Stimulated activated CD4-positive, alpha-beta T cell treated with anti-CD3 and anti-CD28 coated beads, Interleukin-15, amount 100 ng/mL, for 1 hour (primary cell): ENCODE measurements at places on chromosomes 2 and 18.

DNA sequence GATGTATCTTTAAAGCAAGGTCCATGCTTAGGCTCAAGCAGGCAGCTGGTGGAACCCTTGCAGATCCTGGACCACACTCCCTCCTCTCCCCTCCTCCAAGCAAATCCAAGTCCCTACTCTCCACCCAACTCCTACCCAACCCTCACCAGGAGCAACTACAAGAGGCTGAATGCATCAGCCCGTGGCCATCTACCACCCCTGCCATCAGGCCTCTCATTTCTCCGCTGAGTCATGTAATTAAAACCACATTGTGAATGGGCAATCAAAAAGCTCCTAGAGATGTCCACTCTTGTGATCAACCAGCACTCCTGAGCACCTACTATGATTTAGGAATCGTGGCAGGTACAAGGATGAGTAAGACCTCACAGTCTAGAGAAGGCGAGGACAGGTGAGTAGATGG, 142.2 kb upstream of the CAPN13 start:
- no peak for DNase-seq

DNA sequence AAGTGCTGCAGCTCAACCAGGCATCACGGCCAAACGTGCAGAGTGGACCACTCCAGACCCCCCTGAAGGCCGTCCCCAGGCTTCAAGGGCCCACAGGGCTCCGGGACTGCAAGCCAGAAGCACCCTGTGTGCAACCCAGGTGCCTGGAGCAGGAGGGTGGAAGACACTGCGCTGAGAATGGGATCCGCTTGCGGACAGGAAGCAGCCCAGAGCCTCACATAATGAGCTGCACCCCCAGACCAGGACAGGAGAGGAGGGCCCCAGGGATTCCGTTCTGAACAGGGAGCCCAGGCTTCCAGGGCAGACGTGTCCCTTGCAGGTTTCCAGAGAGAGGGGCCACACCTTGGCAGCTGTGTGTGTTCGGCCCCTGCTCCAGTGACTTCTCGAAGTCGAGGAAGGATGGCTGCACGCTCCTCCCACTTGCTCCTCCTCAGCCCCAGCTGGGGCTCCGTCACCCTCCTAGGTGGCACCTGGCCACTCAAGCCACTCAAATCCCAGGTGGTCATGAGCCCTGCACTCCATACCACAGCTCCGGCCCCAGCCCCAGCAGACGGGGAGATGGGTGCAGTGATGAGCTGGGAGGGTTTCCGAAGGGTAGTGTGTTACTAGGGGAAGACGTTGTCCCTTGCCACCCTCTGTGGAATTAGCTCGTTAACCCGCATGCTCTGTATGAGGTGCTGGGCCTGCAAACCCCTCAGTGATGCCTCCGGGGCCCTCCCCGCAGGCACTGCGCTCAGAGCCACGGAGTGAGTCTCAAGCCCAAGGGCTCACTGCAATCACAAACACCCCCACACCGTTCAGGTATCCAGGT, 79.2 kb downstream of the NDUFA10 start:
- DNase-seq, result no peak

- no peak for DNase-seq
Observed at GRCh38 chr2:26579025-26579722, 62.0 kb downstream of the CIB4 start.

- no peak for DNase-seq
Observed at GRCh38 chr2:198316852-198317396, 512.5 kb downstream of the PLCL1 start.

DNA sequence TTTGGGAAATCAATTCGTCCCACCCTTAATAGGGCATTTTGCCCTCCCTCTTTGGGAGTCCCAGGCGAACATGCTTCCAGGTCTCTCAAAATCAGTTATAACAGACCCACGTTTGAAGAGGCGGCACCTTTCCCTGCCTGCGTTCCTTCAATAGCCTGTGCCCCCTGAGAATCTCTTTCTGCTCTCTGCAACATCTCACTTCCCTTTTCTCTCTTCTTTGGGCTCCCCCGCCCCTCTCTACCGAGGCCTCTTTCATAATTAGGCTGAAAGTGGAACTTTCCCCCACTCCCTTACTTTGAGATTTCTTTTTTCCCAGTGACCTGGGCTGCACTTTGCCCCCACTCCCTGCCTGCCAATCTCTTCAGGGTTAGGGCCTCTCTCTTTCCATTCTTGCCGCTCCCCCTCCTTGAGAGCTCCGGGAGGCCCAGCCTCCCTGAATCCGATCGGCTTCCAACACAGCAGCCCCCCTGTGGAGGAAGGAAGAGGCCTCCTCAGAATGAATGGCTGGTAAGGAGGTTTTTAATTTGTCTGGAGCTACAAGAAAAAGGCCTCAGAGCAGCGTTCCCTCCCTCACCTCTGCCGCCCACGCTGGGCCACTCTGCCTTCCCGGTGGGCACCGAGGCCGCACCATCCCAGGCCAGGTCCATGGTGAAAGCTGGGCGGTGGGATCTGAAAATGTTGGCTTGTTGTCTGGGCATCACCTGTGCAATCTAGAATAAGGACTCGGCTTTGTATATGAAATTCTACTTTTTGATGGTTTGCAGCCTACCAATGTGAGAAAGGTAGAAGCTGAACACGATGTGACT, 162.6 kb upstream of the SIX3 start:
- DNase-seq, result no peak

DNA sequence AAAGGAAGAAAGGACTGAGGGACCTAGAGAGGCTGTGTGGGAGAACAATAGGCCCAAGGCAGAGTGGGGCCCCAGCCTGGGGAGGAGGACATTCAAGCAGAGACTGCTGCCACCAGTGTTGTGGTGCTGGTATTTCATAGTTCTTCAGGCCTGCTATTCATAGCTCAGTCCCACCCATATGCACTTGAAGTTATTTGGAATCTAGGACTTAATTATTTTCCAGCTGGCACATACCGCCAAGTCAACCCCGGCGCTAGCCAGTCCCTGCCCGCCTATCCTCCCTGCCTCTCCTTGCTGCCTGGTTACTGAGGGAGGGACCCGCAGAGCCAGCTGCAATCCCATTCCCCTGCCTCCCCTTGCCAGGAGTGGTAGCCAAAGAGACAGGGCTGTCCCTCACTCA, 141.2 kb downstream of the CABLES1 start:
- no peak for DNase-seq

- no peak for DNase-seq
Observed at GRCh38 chr2:24164416-24164973, 10.4 kb upstream of the FAM228A start.

DNA sequence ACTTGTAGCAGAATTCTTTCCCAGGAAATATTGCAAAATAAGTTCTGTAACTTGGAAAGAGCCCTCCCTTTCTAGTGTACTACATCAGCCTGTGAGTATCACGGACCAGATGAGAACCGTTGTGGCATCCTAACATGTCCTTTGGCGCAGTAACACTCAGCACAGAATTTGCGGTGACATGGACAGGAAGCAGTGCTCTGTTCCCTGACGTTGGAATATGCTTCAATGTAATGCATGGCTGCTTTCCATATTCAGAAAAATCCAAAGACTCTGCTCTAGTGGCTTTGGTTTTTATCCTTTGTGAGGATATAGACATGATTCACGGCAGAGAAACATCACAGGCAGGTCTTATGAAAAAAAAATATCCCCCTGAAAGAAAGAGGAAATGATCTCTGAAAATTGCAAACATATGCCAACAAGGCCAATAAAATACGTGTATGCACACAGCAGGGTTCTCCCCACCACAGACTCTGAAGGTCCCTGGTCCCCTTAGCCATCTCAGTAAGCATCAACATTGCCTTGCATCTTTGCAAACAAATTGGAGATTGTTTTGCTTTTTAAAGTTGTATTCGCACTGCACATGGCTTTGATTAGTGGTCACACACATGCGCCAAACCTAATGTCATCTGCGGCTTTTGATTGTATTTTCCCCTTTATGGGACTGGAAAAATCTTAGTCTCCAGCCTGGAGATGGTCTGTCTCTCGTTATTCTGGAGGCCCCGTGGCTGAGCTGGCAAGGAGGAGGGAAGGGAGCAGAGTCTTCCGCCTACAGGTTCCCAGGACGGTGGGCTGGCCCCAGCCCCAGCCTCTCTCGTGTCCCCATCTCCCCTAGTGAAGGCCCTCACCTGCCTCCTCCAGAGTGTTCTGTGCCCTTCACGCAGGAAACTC, 122.9 kb downstream of the COPS8 start:
- DNase-seq, result no peak

DNA sequence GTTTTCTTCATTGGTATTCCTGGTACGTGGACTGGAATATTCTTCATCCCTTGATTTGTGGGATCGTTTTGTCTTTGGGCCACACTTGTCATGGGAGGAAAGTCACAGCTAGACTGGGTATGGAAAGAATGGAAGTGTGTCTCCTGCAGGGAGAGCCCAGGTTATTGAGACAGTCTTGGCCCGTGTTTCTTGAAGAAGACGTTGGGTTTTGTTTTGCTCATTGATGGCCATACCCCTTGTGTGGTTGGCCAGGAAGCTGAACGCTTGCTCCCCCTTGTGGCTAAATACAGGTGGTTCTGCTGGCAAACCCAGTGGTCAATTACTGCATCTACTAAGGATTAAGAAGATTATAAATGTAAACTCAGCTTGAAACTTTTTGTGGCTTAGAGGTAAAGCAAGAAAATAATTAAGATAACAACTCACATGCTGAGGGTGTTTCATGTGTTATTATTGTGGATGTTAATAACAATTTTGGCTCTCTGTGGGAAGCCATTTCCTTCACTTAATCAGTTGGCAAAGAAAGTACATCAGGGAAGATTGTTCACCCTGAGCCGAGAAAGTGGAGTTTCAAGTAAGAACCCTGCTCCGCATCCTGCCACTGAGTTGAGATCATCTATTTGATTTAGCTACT, 91.8 kb downstream of the NEDD4L start:
- DNase-seq, result no peak

DNA sequence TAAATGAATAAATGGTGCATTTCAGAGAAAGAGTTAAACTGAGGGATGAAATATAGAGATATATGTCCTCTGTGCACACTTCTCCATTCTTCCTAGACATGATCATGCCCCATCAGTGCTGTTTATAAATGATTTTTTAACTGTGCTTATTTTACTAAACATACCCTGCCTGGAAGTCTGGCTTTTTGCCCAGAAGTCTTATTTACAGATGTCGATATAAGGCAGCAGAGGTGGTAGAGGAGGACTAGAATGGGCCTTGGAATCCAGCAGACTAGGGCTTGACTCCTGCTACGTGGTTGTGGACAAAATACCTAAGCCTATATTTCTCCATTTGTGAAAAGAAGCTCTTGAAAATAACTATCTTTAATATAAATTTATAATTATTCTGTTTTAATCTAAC, 355.5 kb downstream of the RAD51AP2 start:
- no peak for DNase-seq

DNA sequence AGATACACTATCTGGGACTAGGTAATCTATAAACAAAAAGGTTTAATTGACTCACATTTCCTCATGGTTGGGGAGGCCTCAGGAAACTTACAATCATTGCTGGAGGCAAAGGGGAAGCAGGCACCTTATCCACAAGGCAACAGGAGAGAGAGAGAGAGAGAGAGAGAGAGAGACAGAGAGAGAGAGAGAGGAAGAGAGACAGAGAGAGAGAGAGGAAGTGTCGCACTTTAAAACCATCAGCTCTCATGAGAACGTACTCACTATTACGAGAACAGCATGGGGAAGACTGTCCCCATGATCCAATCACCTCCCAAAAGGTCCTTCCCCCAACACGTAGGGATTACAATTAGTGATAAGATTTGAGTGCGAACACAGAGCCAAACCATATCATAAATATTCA, 253.5 kb upstream of the TRIB2 start:
- no peak for DNase-seq

- DNase-seq, result no peak
Observed at GRCh38 chr18:53056064-53056463, 716.1 kb downstream of the DCC start.

GRCh38 chr18:58315041-58315440, 271.0 kb downstream of the NEDD4L start:
- no peak for DNase-seq

- DNase-seq, result no peak
Observed at GRCh38 chr2:133345638-133346037, 222.6 kb downstream of the NCKAP5 start.

DNA sequence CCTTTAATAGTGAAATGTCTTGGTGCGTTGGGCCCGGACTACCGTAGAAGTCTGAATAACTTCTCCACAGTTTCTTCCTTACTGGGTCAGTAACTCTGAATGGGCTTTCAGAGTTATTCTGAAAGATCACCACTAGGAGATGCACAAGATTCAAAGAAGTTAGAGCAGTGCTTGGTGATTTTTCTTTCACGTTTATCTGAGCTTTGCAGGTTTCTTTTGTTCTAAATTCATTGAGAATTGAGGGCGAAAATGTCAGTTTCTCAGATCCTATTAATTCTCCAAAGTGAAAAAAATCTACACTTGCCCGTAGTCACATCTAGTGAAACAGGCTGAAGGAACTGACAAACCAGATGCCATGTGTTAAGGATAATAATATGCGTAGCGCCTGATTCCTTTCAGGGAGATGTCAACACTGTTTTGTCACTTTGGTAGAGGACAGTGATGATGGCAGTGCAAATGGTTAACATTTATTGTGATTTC, 70.1 kb downstream of the QPCT start:
- DNase-seq, result no peak

- DNase-seq, result no peak
Observed at GRCh38 chr2:127098711-127099110, 8.2 kb downstream of the BIN1 start.

DNA sequence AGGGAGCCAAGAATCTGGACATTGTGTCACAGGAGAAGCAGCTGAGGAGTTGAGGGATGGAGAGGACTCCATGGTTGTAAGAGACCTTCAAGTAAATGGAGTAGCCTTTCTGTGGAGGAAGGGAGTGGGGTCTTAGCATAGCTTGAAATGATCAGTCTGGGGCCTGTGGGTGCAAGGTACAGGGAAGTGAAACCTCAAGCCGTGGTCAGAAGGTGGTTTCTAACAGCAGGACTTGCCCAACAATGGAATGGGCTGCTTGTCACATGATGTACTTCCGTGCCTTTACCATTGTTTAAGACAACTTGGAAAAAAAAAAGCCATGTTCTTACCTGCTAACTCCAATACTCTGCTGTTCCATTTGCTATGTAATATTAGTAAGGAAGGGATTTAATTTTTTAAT, 140.7 kb downstream of the LDLRAD4 start:
- no peak for DNase-seq

GRCh38 chr2:195891081-195891480, 177.6 kb downstream of the DNAH7 start:
- no peak for DNase-seq

- no peak for DNase-seq
Observed at GRCh38 chr2:174035981-174036742, 71.0 kb upstream of the SP3 start.

DNA sequence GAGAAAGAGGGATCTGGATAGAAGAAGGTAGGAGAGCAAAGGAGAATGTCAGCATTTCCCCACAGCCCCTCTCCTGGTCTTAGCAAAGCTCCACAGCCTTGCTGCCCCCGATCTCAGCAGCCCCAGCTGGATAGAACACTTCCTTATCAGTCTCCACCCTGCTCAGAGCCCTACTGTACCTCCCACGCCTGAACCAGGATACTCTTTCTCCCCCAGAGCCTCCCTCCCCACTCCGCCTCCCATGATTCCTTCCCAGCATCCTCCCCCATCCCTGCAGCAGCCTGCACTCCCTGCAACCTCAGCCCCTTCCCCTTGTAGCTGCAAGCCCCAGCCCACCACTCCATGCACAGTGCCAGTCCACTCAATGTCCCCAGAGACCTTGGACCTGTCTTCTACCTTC, 25.8 kb downstream of the PLB1 start:
- no peak for DNase-seq

- DNase-seq, result peak; percentile 1
Observed at GRCh38 chr2:131093696-131094462, 619 bp upstream of the FAM168B start.
